ENCODE measurements at places on chromosomes 6 and 20. TPM values are rescaled to one million over a fixed set of nuclear protein-coding genes. Genes with fewer than 3 reads are reported as not detected.

Gene BCAS1
- 0.11 TPM for total RNA-seq

Gene SNAP91
- 2.9 TPM for total RNA-seq

Gene MDN1
- total RNA-seq = 32.5 TPM

Gene IL17F
- total RNA-seq = not detected

Gene GSTA2
- not detected for total RNA-seq

Gene RCAN2
- total RNA-seq = 1.5 TPM

Gene OLIG3
- total RNA-seq = not detected

Gene BACH2
- 0.55 TPM for total RNA-seq

Gene TFAP2D
- not detected for total RNA-seq

Gene HUS1B
- total RNA-seq = 1.4 TPM

Gene MYO6
- total RNA-seq = 17.0 TPM

Gene GTSF1L
- total RNA-seq = not detected

Gene CNR1
- total RNA-seq = not detected

Gene MAS1
- total RNA-seq = not detected

Gene NKAIN4
- total RNA-seq = not detected

Gene ENPP1
- 31.9 TPM for total RNA-seq

Gene LY6G6C
- total RNA-seq = not detected

Gene SCRT2
- total RNA-seq = not detected

Gene REPS1
- total RNA-seq = 29.5 TPM

Gene TFAP2C
- 9.5 TPM for total RNA-seq

Gene PDE7B
- total RNA-seq = 2.5 TPM

Gene PDYN
- total RNA-seq = not detected

Gene PKIB
- total RNA-seq = 3.8 TPM

Gene RIMS1
- total RNA-seq = 0.33 TPM

Gene CST2
- total RNA-seq = not detected

Gene SASH1
- 26.1 TPM for total RNA-seq

Gene TGM2
- total RNA-seq = 221 TPM

Gene PRDM13
- total RNA-seq = under 0.01 TPM

Gene OTOR
- not detected for total RNA-seq

Gene GPR63
- total RNA-seq = 0.44 TPM

Gene TSPYL4
- total RNA-seq = 10.3 TPM

Gene BTN1A1
- not detected for total RNA-seq

Gene MRS2
- total RNA-seq = 32.0 TPM

Gene ZNF512B
- total RNA-seq = 7.6 TPM

Gene TCP11
- 0.25 TPM for total RNA-seq

Gene COL21A1
- total RNA-seq = 6.2 TPM

Gene TPBG
- total RNA-seq = 93.1 TPM

Gene FGD2
- total RNA-seq = not detected

Gene PREX1
- 21.4 TPM for total RNA-seq

Gene TMEM74B
- total RNA-seq = not detected

Data from uterine smooth muscle cell (primary cell).